Right renal pelvis (tissue), 4 donors: ENCODE measurements at places on chromosomes 11 and 22. TPM values are rescaled to one million over a fixed set of nuclear protein-coding genes. Genes with fewer than 3 reads are reported as not detected.

Gene OR8A1
- polyA plus RNA-seq, result 0.04 TPM

Gene SLC17A6
- polyA plus RNA-seq, result not detected

Gene SCUBE2
- 7.7 TPM for polyA plus RNA-seq

Gene LMO2
- polyA plus RNA-seq, result 35.0 TPM

Gene GRK3
- 13.0 TPM for polyA plus RNA-seq

Gene PGA3
- polyA plus RNA-seq, result 0.05 TPM

Gene OR52A1
- polyA plus RNA-seq, result not detected

Gene CWF19L2
- 22.6 TPM for polyA plus RNA-seq
